Non-pigmented ciliary epithelial cell (primary cell): ENCODE measurements at places on chromosomes 5 and 9.

DNA sequence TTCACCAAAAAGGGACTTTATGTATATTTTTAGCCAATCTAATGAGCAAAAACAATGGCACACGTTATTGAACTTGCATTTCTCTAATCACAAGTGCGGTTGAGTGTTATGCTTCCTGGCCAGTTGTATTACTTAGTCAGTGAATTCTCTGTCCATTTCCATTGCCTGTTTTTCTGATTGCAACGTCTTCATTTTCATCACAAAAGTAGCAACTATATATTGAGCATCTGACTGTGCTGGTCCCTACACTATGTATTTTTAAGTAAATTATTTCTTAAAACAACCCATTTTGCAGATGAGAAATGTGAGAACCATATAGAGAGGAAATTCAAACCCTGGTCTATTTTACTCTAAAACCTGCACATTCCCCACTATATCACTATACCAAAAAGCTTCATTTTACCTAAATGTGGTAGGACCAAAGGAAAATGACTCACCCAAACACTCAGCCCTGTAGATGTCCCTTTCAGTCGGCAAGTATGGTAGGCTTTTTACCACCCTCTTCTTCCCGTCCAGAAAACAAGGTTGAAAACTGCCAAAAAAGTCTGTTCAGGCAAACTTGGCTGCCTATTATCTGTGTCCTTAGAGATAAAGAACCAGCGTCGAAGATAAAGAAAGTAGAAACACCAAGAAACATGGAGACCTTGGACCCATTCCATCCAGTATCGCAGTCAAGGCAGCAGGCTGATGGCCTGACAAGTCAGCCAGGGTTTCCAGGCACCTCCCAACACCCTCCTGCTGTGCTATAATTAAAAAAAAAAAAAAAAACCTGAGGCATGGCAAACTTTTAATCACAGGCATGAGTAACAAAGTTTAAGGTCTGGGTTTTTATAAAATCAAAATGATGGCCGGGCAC lies 18.8 kb upstream of the FAM13B start:
- no peak for DNase-seq

DNA sequence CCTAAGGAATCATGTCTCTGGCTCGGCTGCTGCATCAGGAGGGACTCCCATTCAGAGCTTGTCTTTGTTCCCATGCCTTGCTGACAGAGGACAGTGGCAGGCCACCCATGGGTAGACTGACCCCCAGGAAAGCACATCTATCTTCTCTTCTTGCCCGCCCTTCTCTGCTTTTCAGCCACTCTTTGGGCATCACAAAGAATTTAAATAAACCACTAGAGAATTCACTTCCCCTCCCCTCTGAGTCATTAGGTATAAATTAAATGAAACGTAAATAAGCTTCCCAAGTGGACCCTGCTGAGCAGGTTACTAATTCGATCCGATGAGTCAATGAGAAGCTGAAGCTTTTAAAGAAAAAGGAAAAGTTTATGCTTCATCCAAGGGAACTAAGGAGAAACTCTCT lies 97.0 kb downstream of the DRD1 start:
- DNase-seq, result peak; percentile 42

DNA sequence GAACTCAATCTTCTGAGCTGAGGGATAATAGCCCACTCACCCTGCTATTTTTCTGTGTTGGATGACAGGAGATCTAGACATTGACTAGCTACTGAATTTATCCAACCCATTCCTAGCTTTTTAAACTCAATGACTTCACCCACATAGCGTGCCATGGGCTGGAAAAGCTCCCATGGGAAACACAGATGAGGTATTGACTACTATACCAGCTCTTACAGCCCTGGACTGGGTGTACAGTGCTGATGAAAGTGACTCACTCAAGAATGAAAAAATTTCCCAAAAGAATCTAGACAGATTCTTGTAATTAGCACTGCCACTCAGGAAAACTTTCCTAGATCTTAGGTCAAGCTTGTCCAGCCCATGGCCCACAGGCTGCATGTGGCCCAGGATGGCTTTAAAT lies 72.7 kb upstream of the NREP start:
- peak; percentile 71 for DNase-seq

DNA sequence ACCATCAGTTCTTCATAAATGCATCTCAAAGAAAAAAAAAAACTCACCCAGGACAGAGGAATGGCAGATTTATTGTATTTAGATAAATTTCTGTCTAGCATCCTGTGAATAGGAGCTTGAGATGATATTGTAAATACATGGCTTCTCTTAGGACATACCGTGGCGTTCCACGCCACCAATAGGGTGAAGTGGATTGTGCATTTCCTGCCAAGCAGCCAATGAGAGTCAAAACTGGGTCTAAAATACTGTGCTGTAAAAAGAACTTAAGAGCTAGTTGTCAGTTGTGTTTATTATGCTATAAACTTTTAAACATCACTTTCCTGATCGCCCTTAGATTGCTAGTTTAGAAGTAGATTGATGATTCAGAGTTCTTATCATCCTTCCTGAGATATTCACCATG lies 20.9 kb upstream of the TRPM6 start:
- DNase-seq, result no peak

GRCh38 chr5:10604975-10605374 lies 41.1 kb downstream of the ANKRD33B start:
- DNase-seq, result no peak

DNA sequence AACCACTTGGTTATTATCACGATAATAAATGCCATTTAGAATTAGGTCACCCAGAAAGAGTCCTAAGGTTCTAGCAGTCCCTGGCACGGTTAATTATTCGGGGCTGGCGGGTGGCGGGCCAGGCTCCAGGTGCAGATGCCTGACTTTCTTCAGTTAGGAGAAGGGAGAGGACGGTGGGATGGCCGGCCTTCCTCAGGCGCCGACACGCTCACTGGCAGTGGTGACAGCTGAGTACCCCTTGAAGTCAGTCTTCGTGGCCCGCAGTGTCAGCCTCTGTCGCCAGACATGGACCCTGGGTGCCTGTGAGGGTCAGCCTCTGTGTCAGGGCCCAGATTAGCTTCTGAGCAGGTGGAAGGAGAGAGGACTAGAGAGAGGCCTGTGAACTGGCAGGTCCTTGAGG lies 21.1 kb upstream of the EXOC3 start:
- no peak for DNase-seq
